ENCODE measurements at places on chromosomes 1 and 21.

GRCh38 chr1:24586970-24587820 lies 31.3 kb downstream of the NCMAP start:
- DNase-seq = peak; percentile 37

GRCh38 chr1:32873484-32873883 lies 2.8 kb upstream of the FNDC5 start:
- no peak for DNase-seq

DNA sequence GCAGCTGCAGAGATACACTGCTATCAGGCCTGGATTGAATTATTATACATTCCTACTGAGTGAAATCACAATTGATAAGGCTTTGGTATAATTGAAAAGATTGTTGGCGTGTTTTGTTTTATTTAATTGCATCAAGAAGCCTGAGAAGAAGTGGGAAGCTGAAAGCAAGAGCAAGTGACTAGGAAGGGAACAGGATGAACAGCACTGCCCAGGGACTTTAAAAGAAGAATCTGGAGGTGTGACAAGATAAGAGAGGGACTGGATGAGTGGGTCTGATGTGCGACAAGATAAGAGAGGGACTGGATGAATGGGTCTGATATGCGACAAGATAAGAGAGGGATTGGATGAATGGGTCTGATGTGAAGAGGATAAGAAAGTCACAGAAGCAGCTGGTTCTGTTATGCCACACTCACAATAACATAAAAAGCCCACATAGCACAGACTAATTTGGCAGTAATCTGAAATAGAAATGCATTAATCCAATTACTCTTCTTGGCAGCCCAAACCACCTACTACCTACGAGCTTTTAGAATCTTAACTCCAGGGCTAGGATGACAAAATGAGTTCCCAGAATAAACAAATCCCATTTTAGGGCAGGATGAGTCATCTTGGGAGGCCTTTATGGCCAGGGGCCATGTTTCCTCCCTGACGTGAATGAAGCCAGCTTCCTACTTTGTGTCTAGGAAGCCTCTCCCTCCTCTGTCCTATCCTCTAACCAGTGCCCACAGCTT lies 129.7 kb downstream of the DUSP10 start:
- DNase-seq = peak; percentile 15

DNA sequence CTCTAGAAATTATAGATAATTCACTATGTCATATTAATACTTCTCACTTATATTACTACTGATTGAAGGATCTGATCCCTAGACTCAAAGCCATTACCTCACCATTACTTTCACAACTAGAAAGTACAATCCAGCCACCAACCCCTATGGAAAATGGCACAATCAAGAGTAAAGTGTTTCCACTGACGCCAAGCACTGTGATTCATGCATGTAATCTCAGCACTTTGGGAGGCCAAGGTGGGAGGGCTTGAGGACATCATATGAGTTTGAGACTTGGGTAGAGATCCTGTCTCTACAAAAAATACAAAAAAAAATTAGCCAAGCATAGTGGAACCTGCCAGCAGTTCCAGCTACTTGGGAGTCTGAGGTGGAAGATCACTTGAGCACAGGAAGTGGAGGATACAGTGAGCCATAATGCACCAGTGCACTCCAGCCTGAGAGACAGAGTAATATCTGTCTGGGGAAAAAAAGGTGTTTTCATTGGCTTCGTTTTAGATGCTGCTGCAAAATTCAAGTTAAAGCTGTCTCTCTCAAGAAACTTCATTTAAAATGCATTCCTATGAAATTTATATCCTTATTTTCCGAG lies 126.5 kb downstream of the AKT3 start:
- DNase-seq = no peak

GRCh38 chr1:163414778-163415177 lies 93.0 kb downstream of the NUF2 start:
- no peak for DNase-seq
